Amniotic epithelial cell (primary cell): ENCODE measurements at places on chromosomes 5 and 9.

- DNase-seq: no peak
These were observed 20.6 kb downstream of the DYNC2I2 start for GRCh38 chr9:128636024-128636390.

DNA sequence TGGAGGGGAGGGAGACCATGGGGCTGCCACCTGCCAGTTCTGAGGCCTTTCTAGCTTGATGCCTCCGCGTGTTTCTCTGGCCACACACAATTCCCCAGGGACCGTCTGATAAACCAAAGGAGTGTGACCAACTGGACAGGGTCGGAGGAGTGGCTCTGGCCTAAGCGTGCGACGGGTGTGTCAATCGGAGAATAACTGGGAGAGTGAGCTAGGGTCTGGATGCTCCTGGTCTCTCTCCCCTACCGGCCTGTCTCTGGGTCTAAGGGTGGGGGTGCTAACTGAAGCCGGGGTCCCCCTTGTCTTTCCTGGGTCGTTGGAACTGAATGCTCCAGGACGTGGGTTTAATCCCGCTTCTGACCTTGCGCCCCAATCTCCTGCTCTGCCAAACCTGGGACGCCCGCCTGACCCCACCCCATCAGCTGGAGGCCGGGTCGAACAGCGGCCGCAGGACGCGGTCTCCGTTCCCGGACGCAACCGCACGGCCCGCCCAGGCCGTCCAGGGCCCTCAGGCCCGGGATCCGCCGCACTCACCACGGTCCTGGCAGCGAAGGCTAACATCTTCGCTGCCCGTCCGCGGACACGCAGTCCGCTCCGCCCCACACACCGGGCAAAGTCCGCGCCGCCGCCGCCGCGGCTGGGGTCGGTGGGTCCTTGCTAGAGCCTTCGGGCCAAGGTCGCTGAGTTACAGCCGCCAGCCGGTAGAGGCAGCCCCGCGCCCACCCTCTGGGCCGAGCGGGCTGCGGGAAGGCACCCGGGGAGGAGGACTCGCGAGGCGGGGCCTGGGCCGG, 447 bp downstream of the CRAT start:
- DNase-seq: no peak

GRCh38 chr9:114176624-114177291, 21.4 kb downstream of the COL27A1 start:
- DNase-seq: no peak

GRCh38 chr5:158942217-158942616, 157.5 kb downstream of the EBF1 start:
- DNase-seq: no peak

GRCh38 chr9:4386819-4387218, 87.0 kb upstream of the GLIS3 start:
- no peak for DNase-seq
